ENCODE measurements at places on chromosomes 7 and 10. TPM values are rescaled to one million over a fixed set of nuclear protein-coding genes. Genes with fewer than 3 reads are reported as not detected.

Gene CFAP69
- total RNA-seq = 0.31 TPM

Gene ZDHHC6
- 37.8 TPM for total RNA-seq

Gene PTPRN2
- 0.54 TPM for total RNA-seq

Gene SLC13A1
- not detected for total RNA-seq

Gene EVX1
- total RNA-seq = not detected

Gene NPC1L1
- total RNA-seq = not detected

Gene MACROH2A2
- 2.7 TPM for total RNA-seq

Gene OR2A12
- total RNA-seq = not detected

Gene FAM25G
- total RNA-seq = not detected

Gene DIP2C
- 0.67 TPM for total RNA-seq

Gene TEX36
- total RNA-seq = not detected

Measured in activated naive CD4-positive, alpha-beta T cell treated with anti-CD3 and anti-CD28 coated beads for 36 hours (primary cell).